Diencephalon (tissue), 1 donor: ENCODE measurements at places on chromosomes 3 and 15. TPM values are rescaled to one million over a fixed set of nuclear protein-coding genes. Genes with fewer than 3 reads are reported as not detected.

The ST3GAL6 gene
- 10.6 TPM for total RNA-seq

The SERINC4 gene
- 0.23 TPM for total RNA-seq

The MGA gene
- 74.5 TPM for total RNA-seq

The RAB6B gene
- total RNA-seq = 160 TPM

The VGLL3 gene
- total RNA-seq = 1.6 TPM

The ZIC4 gene
- 38.1 TPM for total RNA-seq

The LRRC31 gene
- not detected for total RNA-seq

The APBA2 gene
- total RNA-seq = 129 TPM

The SMCO1 gene
- not detected for total RNA-seq

The CACNA2D3 gene
- total RNA-seq = 69.7 TPM

The LRRC2 gene
- 1.2 TPM for total RNA-seq

The ZNF620 gene
- 16.4 TPM for total RNA-seq

The ETFA gene
- 87.0 TPM for total RNA-seq

The C3orf49 gene
- total RNA-seq = not detected

The GHRL gene
- total RNA-seq = not detected

The SKIL gene
- total RNA-seq = 128 TPM

The SHISA5 gene
- 56.1 TPM for total RNA-seq

The CPN2 gene
- not detected for total RNA-seq

The GASK1A gene
- 9.9 TPM for total RNA-seq

The VILL gene
- 7.6 TPM for total RNA-seq

The ITIH3 gene
- not detected for total RNA-seq

The FRMD4B gene
- total RNA-seq = 30.7 TPM

The UBAP1L gene
- 5.8 TPM for total RNA-seq

The MAGI1 gene
- total RNA-seq = 108 TPM

The EPHA3 gene
- 55.6 TPM for total RNA-seq

The SPTSSB gene
- total RNA-seq = 33.9 TPM

The LRRIQ4 gene
- total RNA-seq = 1.6 TPM

The CHRM5 gene
- 10.6 TPM for total RNA-seq

The SEC22C gene
- total RNA-seq = 55.8 TPM

The ATP13A5 gene
- total RNA-seq = 0.92 TPM

The SIDT1 gene
- 19.6 TPM for total RNA-seq

The TUSC7 gene
- total RNA-seq = not detected

The CIP2A gene
- 26.1 TPM for total RNA-seq

The CACNA2D2 gene
- 25.4 TPM for total RNA-seq

The PIF1 gene
- total RNA-seq = 2.3 TPM
